ENCODE measurements at places on chromosomes 2 and 18.

DNA sequence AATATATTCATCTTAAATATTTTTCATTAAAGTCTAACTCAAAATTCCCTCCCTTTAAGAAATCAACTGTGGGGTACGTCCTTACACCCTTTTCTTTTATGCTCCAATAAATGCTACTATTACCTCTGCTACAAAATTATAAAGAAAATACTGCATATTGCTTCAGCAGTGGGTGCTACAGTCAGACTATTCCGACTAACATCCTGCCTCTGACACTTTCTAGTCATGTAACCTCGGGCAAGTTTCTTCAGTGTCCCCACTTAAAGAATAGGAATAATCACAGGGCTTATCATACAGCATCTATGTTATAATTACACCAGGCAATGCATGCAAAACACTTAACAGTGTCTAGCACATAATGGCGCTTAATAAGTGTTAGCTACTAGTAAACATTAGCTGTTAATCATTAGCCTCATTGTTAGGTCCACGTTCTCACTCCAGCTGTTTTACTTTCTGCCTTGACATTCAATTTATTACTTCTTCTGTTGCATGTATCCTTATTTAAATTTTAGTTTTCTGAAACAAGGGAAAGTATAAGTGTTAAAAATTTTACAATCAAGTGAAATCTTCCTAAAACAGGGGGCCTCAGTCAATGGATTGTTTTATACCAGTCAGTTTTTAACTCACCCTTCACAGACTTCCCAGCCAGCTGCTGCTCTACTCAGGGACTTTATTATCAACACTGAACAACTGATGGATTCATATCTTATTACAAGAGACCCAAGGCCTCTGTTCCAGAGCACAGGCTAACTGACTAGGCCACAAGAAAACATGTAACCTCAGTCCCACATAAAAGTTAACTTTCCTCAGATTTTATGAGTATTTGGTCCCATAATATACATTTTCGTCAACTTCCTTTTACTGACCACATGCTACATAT lies 54.0 kb downstream of the CLASP1 start:
- no peak for DNase-seq

DNA sequence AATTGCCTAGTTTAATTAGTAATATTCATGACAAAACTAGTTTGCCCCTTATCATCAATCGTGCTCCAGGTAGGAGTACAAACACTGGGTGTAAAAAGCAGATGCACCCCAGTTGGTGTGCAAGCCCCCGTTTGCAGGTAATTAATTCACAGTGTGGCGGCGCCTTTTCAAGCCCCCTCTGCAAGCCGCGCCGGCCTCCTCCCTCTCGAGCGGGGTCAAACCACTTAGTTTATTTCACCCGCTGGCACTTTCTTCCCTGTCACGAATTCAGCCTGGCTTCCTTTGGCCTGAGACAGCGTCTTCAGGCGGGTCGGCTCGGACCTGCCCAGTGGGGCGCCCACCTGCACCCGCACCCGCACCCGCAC lies 64.7 kb upstream of the MAPRE2 start:
- DNase-seq = no peak

- no peak for DNase-seq
Measured at GRCh38 chr18:31716362-31716761, 32.0 kb upstream of the B4GALT6 start.

- peak; percentile 20 for DNase-seq
Measured at GRCh38 chr2:23419171-23420090, 34.5 kb downstream of the KLHL29 start.

- DNase-seq = no peak
Measured at GRCh38 chr2:150473767-150474166, 13.7 kb downstream of the RND3 start.

DNA sequence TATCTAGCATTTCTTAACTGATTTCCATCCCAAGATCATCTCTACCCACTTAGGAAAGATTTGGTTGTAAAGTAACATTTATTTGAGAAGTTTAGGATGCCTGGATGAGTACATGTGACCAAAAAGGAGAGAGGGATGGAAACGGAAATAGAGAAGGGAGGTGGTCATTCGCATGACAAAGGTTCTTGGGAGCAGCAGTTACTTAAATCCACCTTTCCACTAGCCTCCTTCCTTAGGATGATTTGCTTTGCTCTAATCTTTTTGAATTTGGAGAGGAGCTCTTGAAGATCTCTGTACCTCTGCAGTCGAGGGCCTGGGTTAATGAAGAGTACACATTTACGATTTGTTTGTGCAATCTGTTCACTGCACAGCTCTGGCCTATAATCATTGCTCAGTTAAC lies 623.5 kb downstream of the EPHA4 start:
- DNase-seq = no peak

DNA sequence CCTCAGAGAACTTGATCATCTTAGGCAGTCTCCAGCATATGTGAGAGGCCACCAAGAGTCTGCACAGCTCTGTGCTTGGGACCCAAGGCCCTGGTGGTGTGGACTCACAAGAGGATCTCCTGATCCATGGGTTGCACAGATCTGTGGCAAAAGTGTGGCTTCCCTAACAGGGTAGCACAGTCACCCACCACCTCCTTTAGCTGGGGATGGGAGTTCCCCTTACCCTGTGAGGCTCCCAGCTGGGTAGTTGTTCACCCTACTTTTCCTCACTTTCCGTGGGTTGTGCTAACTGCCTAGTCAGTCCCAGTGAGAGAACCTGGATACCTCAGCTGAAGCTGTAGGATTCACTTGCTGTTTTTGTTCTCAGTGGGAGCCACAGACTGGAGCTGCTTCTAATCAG lies 123.7 kb downstream of the FTCDNL1 start:
- DNase-seq = no peak

- no peak for DNase-seq
Measured at GRCh38 chr2:127172306-127172705, 47.8 kb downstream of the CYP27C1 start.

GRCh38 chr2:196307775-196308305 lies 136.5 kb upstream of the STK17B start:
- DNase-seq = no peak

GRCh38 chr2:174794851-174795374 lies 30.6 kb upstream of the CHRNA1 start:
- no peak for DNase-seq

DNA sequence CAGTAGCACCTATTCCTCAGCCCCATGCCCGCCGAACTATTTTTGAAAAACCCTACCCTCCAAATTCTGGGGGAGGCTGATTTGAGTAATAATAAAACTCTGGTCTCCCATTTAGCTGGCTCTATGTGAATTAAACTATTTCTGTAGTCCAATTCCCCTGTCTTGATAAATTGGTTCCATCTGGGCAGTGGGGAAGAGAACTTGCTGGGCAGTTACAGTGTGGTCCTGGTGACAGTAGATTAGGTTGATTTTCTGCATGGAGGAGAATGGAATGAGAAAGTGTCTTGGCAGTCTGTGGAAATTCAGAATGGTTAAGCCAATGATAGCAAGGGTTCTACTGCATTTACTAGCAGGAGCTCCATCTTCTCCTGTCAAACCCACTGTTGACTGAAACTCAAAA lies 95.0 kb downstream of the SPP2 start:
- DNase-seq = no peak
